Liver (tissue), 10 donors: ENCODE measurements at places on chromosomes 4 and X.

DNA sequence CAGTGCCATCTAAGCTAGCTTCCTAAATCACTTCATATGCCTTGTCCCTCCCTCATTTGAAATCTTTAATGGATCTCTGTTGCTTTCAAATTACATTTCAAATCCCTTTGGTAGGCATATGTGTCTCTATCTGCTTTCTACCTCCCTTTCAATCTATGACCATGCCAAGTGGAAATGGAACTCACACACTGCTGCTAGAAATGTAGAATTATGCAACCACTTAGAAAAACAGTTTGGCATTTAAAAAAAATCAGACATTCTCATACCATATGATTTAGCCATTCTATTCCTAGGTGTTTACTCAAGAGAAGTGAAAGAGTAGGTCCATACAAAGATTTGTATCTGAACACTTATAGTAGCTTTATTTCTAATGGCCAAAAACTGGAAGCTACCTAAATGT lies 413.5 kb upstream of the INTU start:
- H3K27ac ChIP-seq, result no peak overlapping the region
- H3K4me3 ChIP-seq, result no peak overlapping the region
- H3K36me3 ChIP-seq, result no peaks in the 10 kb centered on the region
- no peaks in the 10 kb centered on the region for H3K4me1 ChIP-seq

GRCh38 chr4:73690051-73690738 lies 50.2 kb upstream of the CXCL8 start:
- H3K27me3 ChIP-seq, result no peaks in the 10 kb centered on the region
- no peak for DNase-seq
- H3K36me3 ChIP-seq, result no peaks in the 10 kb centered on the region
- no peak overlapping the region for H3K27ac ChIP-seq
- H3K4me1 ChIP-seq, result no peaks in the 10 kb centered on the region

- no peak overlapping the region for H3K27ac ChIP-seq
- no peaks in the 10 kb centered on the region for H3K4me1 ChIP-seq
- no peak overlapping the region for H3K4me3 ChIP-seq
Measured at GRCh38 chr4:55928846-55929245, 19.9 kb upstream of the CEP135 start.

GRCh38 chr4:30208731-30209435 lies 511.3 kb upstream of the PCDH7 start:
- H3K4me3 ChIP-seq, result no peak overlapping the region
- H3K27ac ChIP-seq, result no peak overlapping the region
- H3K4me1 ChIP-seq, result no peaks in the 10 kb centered on the region
- no peaks in the 10 kb centered on the region for H3K36me3 ChIP-seq

- H3K4me1 ChIP-seq, result no peaks in the 10 kb centered on the region
- H3K4me3 ChIP-seq, result peak overlapping the region; percentile 75
- H3K27me3 ChIP-seq, result no peaks in the 10 kb centered on the region
- peak; percentile 50 for DNase-seq
- peak overlapping the region; percentile 92 for H3K27ac ChIP-seq
Measured at GRCh38 chrX:20265221-20265725, 1.4 kb downstream of the RPS6KA3 start.

- H3K27me3 ChIP-seq, result no peaks in the 10 kb centered on the region
- no peaks in the 10 kb centered on the region for H3K4me1 ChIP-seq
- H3K36me3 ChIP-seq, result no peaks in the 10 kb centered on the region
- no peak overlapping the region for H3K27ac ChIP-seq
- no peak for DNase-seq
- no peak overlapping the region for H3K4me3 ChIP-seq
Measured at GRCh38 chr4:47617607-47618006, 132.5 kb downstream of the ATP10D start.

- no peak overlapping the region for H3K4me3 ChIP-seq
- H3K27me3 ChIP-seq, result no peaks in the 10 kb centered on the region
- H3K4me1 ChIP-seq, result peaks cover 6% of the 10 kb centered on the region
- no peaks in the 10 kb centered on the region for H3K36me3 ChIP-seq
- DNase-seq, result peak; percentile 22
Measured at GRCh38 chr4:7390906-7391636, 43.7 kb downstream of the PSAPL1 start.
